ENCODE measurements at places on chromosomes 2 and 18.

DNA sequence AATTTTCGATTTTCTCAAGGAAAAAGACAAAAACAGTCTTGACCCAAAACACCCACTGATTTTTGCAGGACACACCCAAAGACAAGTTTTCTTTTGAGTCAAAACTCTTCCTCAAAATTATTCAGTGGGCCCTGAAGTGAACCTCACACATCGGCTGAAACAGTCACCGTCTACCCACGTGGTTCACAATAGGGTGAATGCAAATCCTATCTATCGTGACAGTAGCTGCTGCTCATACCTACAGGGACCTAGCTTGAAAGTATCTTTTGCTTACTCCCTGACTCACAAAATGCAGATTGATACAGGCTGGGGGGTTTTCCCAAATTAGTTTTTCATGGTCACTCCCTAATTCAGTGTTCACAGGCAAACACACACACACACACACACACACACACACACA is 10.7 kb upstream of the CD226 start:
- DNase-seq: no peak

- no peak for DNase-seq
These were observed 30.3 kb upstream of the KLF11 start for GRCh38 chr2:10012963-10013461.

DNA sequence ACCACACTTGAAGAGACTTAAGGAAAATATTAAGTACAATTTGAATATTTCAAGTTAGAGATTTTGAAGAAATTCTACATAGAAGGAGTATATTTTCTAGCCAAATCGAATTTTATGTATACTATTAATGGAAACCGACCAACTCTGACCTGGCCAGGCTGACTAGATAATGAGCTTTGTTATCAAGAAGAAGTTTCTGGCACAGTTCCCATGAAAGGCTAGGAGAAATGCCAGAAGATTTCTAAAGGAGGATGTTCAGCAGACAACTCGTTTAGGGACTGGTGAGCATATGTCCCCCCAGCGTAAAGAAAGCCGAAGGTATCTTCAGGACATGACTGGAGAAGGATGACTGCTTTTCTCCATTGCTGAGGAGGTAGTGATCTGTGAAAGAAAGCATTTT is 127.3 kb downstream of the DIS3L2 start:
- DNase-seq: no peak

GRCh38 chr18:22547807-22548561 is 130.3 kb upstream of the CTAGE1 start:
- DNase-seq: no peak

- no peak for DNase-seq
These were observed 251.0 kb downstream of the NDUFA10 start for GRCh38 chr2:239774142-239774462.

DNA sequence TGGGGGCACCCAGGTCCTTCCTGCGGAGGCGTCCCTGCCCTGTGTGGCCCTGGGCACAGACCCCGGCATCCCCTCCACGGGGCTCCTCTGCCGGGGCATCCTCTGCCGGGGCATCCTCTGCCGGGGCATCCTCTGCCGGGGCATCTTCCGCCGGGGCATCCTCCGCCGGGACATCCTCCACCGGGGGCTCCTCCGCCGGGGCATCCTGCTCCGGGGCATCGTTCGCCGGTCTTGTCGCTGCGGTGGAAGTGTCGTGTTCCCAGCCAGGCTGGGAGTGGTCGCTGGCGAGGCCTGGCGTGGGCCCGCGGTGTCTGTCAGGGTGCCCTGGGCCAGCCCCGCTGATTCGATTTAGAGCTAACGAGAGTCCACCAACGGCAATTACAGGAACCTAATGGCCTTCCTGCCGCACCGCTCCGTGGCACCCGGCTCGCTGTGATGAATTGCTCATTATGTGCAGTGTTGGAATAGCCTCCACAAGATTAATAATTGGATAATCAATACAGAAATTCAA is 115.1 kb downstream of the NFATC1 start:
- DNase-seq: no peak

DNA sequence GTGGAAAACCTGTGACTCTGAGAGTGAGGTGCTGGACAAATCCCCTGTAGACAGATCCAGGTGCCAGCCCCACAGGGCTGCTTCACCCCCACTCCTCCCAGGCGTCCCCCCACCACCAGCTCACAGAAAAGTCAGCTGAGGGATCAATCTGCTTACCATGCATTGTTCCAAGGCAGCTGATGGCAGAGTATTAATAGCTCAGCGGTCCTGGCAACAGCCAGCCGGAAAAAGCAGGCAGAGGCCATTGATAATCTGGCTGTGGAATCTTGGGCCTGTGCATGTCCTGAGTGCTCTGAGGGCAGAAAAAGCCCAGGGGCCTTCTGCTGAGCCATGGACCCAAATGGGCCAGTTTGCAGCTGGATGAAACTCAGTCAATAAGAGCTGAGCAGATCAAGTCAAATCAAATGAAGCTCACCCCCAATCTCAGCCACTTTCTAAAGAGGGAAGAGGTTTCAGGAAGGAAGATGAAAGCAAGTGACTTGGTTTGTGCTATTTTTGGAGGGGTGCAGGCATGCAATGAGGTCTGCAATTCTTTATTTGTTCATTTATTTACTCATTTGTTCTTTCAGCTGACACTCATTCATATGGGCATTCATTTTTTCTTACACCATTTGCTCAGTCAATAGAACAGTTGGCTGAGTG is 63.4 kb downstream of the GYPC start:
- no peak for DNase-seq

DNA sequence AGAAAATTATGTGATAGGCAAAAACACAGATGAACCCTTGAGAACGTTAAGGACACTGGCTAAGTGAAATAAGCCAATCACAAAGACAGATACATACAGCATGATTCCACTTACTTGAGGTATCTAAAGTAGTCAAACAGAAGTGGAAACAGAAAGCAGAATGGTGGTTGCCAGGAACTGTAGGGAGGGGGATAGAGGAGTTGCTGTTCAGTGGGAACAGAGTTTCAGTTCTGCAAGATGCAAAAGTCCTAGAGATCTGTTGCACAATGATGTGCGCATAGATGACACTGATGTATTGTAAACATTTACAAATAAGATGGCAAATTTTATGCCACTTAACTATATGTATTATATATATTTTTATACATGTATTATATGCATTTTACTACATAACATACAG is 59.7 kb downstream of the POLE4 start:
- no peak for DNase-seq

DNA sequence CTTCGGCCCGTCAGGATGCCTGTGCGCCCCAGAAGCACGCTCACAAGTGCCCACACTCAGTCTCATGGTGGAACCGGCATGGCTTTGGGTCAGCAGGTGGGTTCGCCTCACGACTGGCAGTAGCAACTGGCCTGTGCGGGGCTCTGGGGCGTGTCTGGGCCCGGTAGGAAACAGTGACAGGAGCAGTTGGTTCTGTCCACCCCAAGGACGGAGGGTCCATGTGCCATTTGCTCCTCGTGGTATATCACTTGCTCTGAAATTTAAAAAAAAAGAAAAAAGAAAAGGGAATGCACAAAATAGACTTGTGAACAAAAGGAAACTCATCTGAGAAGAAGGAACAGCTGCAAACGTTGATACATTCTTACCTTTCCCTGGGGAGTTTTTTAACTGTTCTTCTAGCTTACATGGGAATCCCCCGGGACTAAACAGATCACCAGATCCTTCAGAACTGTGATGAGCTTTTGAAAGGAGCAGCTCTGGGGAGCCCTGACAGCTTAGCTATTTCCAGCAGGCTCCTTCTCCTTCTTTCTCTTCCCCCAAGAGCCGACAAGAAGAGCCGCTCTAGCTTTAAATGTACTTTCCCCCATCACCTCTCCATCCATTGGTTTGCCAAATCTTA is 42.8 kb downstream of the TRAPPC12 start:
- DNase-seq: no peak

GRCh38 chr2:42545841-42546390 is 22.5 kb upstream of the MTA3 start:
- no peak for DNase-seq

- no peak for DNase-seq
These were observed 221.3 kb downstream of the MBD2 start for GRCh38 chr18:54003195-54003594.

DNA sequence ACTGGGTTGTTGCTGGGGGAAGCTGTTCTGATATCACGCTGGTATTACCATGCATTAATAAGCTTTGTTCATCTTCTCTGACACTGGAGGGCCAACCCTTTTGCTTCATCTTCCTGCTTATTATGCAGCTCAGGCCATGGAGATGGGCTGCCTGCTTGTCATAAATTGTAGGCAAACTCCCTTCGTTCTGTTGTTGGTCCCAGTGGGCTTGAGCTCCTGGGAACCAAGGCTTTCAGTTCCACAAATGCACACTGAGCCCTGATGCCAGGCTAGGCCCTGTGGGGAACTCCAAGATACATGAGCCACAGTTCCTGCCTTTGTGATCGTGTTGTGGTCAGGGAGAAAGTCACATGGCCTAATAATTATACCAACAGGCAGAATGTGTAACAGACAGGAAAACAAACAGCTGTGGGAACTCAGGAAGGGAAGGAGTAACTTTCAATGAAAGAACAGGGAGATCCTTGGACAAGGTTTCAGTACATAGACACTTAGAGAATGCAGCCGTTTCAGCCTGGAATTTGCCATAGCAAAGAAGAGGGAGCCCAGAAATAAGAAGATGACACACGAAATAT is 49.0 kb upstream of the BCL2L11 start:
- DNase-seq: no peak

- no peak for DNase-seq
These were observed 17.0 kb downstream of the SP3 start for GRCh38 chr2:173948198-173948597.

DNA sequence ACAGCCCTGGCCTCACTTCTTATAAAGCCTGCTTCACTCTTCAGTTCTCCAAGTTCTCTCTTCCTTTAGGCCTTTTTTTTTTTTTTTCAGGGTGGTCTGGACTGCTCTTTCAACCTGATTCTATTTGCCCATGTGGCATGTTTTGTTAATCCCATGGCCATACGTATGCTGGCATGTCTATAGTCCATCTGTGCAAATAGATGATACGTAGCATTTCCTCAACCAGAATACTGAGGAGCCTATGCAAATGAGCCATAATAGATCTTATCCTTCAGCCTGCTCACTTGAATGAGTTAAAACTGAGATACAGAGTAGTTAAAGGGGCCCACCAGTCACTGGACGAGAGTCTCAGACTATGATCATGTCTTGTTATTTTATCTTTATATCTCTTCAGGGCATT is 265.2 kb upstream of the CXCR4 start:
- DNase-seq: no peak

GRCh38 chr2:62202019-62202722 is 6.3 kb downstream of the B3GNT2 start:
- DNase-seq: no peak

DNA sequence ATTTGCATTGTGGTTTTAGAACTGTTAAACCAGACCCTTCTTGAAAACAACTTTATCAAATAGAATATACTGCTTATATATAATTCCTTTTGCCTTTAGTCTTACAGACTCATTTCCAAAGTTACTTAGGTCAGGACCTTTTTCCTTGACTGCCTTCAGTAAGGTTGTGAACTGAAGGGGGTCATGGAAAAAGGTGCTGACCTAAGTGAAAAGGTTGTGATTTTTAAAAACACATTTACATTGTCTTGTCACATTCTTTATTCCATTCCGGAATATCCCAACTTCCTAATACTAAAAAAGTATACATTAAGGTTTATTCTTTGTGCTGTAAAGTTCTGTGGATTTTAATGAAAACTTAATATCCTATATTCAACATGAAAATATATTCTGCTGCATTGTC is 581.4 kb downstream of the SOCS6 start:
- DNase-seq: no peak

DNA sequence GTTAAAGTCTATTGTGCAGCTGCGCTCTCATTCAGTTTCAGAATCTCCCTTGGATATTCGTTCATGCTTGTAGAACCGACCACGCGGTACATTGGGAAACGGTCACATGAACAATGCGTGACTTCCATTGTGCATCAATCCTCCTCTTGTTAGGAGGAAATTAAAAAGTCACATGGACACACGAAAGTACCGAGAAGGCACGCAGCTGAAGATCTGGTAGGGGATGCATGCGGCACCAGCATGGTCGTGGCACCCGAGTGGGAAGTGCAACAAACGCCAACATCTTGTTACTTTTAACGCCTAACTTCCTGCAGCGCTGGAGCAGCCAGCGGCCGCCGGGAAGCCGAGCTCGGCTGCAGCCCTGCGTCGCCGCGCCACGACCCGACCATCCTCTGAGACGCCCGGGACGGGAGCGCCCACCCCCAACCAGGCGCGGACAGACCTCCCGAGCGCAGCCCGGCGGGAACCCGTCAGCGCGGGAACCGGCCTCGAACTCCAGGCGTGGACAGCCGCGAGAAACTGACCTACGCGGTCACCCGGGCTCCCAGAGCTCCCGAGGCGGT is 412 bp downstream of the OSBPL1A start:
- peak; percentile 64 for DNase-seq

- DNase-seq: no peak
These were observed 290.2 kb downstream of the METTL4 start for GRCh38 chr18:2281086-2281485.

DNA sequence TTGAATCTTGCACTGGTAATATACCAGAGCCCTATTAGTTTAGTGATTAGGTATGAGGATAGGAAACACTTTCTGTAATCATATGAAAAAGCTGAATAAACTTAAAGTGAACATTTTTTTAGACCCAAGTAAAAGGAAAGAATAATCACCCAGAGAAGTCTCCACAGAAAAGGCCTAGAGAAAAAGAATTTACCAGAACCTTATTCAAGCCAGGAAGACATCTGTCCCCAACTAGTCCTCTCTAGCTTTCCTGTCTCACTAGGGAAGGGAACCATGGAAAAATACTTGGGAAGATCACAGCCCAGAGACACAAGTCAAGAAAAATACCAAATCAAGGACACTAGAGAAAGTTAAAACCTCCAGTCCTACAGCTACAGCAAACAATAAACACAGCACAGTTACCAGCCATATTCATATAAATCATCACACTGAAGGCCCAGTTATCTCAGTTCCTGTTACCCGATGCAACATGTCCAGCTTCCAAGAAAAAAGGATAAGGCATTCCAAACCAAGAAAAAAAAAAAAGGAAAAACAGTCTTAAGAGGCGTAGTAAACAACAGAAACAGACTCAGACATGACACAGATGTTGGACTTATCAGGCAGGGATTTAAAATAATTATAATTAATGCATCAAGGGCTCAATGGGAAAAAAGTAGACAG is 461.5 kb downstream of the IRS1 start:
- no peak for DNase-seq

DNA sequence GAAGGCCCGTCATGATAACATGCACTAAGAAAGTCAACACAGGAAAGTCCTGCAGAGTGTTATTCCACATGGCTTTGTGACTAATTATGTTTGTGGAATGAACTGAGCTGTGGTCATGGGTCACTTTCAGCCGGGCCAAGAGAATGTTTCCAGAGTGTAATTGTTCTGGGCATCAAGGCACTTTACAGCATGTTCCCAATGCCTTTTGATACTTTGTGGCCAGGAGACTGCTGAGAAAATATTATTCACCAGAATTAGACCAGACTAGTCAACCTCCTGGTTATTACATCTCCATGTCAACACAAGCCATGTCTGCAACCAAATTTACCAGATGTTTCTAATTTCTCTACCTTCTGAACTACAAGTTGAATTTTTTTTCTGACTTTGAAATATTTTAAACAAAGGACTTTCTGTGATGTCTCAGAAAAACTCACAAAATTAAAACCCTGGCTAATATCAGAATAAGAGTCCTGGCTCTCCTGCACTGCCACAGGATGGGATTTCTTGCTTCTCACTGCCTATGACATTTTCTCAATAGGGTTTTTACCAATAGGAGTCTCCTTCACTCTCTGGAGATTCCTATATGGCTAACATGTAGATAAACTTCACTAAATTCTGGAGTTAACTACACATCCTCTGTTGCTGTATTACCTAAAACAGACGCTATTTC is 90.6 kb upstream of the WDR75 start:
- DNase-seq: no peak

Measured in NCI-H2081 treated with DMSO at 0.1 percent for 48 hours (cell line).